ENCODE measurements at places on chromosomes 5 and 9.

GRCh38 chr5:79486116-79486515 lies 27.8 kb downstream of the HOMER1 start:
- no peak for DNase-seq

GRCh38 chr9:8733131-8733954 lies 933.8 kb upstream of the DMAC1 start:
- DNase-seq, result no peak

DNA sequence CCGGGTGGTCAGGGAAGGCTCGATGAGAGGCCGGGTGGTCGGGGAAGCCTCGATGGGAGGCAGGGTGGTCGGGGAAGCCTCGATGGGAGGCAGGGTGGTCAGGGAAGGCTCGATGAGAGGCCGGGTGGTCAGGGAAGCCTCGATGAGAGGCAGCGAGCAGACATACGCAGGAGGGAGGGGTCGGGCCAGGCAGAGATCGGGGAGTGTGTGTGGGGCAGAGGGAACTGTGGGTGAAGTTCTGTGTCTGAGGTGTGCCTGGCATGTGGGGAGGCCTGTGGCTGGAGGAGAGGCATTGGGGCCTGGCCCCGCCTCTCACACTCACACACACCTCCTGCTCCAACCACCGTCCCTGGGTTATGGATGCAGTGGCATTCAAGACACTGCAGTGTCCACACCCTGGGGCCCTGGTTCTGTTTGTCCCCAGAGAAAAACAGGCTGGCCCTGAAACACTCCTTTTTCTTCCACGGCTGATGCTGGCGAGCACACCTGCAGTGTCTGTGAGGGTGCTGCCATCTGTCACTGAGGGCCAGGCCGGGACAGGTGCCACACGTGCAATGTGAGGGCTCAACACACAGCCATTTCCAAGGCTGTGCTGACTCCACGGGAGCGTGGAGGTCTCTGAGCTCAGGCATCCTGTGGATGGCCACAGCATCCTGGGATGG lies 6.5 kb upstream of the PLEKHG4B start:
- no peak for DNase-seq

DNA sequence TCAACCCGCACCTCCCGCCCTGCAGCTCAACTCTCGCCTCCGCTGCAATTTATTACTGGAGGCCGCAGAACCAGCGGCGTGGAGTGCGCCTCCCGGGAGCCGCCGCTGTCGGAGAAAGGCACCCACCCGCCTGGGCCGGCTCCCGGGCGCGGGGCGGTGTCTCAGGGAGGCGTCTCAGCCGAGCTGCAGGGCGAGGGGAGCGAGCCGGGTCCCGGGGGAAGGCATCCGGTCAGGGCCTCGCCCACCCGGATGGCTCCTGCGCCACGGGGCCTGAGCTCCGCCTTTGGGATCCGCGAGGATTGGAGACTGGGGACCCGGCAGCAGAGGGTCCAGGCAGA lies 32.9 kb downstream of the TSPAN17 start:
- DNase-seq, result no peak

Data from stimulated activated CD8-positive, alpha-beta memory T cell treated with anti-CD3 and anti-CD28 coated beads, Interleukin-4, amount 100 ng/mL, for 1 hour (primary cell).